ENCODE measurements at places on chromosomes 2 and 18.

GRCh38 chr2:23381084-23381483, 3.9 kb upstream of the KLHL29 start:
- peak; percentile 86 for DNase-seq

- no peak for DNase-seq
Measured at GRCh38 chr2:11866358-11867335, 120.2 kb downstream of the LPIN1 start.

DNA sequence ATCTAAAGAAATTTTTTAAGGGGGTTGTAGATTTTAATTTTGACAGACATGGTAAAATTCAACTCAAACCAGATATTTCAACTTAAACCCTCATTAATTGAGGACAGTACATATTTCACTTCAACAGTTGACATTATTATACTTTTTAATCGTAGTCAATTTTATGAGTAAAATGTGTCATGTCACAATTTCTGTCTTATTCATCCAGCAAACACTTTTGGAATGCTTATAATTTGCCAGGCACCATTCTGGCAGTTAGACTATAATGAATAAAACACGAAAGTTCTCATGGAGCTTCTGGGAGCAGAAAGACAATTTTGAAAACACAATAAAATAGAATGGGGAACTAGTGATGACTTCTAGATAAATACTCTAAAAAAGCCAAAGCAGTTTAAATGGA, 1094.8 kb downstream of the SUCLG1 start:
- DNase-seq = peak; percentile 52

GRCh38 chr2:37324536-37324785, 172 bp downstream of the PRKD3 start:
- no peak for DNase-seq
